ENCODE measurements at places on chromosomes 5 and 9. TPM values are rescaled to one million over a fixed set of nuclear protein-coding genes. Genes with fewer than 3 reads are reported as not detected.

Gene ROR2
- total RNA-seq, result 2.9 TPM

DNA sequence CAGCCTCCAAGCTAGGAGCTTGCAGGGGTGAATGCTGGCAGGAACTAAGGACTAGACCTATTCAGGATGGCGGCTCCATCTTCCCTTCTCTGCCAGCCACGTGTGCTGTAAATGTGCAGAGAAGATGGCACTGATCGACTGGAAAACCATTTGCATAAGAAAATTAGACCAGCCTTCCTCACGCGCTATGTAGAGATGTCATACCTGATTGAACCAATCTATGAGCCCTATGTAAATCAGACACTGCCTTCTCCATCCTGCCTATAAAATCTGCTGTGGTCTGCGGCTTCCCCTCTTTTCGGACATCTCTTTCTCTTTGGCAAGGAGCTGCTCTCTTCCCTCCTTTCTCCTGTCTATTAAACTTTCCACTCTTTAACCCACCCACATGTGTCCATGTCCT is 91.6 kb downstream of the NPR3 start:
- peak; percentile 16 for DNase-seq

DNA sequence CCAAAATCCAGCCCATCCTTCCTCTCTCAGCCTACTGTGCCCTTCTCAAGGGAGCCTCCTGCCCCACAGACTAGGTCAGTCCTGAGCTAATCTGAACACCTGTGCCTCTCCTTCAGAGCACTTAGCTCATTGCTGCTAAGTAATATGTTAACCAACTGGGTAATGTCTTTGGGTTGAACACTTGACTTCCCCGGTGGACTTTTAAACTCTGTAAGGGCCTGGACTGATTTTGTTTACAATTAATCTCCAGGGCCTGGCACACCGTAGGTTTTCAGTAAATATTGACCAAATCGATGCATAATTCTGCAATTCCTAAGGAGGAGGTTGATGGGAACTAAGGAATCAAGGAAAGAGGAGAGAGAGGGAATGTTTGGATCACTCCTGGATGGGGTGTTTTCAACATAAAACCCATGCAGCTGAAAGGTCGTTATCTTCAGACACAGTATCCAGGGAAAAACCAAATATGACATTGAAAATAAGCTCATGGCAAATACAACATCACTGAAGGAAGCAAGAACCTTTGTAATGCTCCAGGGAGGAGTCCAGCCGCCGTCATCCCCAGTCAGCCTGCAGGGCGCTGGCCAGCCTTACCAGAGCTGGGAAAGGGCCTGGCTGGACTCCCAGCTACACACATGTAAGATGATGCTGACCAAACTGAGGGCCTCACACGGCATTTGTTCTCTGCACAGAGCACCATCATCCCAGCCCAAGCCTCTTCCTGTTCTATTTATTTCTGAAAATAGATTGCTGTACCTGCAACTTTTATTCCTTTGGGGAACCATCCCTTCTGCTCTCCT is 166.3 kb downstream of the C5orf15 start:
- peak; percentile 19 for DNase-seq

DNA sequence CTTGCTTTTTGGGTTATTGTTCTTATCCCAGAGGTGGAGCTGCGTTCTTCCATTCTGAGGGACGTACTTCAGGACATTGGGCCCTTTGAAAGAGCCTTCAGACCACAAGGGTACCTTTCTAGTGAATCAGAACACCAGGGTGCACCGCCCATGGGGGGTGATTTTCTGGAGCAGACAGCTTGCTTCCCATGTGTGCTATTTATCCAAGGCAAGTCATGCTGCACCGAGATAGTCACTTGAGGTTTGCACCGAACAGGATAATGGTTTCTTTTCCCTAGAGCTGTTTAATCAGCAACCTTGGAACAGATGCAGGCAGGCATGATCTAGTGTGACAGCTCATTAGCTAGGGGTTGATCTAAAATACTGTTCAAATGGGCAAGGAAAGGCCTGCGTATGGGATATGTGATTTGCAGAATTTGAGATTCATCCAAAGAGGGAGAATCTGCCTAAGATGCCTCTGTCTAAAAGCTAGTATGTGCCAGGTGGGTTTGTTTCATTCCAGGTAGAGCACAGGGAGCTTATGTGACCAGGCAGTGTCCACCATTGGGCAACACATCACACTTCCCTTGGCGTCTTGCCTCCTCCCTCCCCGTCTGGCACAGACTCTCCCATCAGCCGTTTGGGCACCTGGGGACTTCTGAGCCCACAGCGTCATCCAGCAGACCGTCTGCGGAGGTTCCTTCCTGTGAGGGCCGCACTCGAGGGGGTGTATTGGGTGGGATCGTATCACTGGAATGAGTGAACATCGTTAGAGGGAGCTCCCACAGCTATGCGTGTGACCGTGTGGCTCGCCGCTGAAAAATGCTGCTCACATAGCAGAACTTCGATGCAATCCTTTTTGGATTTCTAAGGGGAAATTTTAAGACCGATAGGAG is 23.0 kb downstream of the ABL1 start:
- peak; percentile 87 for DNase-seq

DNA sequence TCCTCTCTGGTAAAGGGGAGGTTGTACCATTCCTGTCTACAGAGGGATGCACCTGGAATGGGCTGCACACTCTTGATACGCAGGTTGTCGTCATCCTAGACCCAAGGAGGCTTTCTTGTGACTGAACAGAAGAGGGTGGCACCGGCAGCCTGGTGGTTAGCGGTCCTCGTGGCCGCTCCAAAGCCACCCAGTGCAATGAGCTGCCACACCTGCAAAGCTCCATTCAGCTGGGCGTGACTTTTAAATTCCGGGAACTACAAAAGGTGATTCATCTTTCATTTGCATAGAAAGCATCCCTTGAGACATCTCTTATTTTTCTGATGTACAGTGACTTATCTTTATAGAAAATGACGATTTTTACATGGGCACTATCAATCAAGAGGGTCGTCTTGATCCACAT is 286.1 kb upstream of the IRX1 start:
- peak; percentile 16 for DNase-seq

Measured in M059J (cell line).